Vagina (tissue), 2 donors: ENCODE measurements at places on chromosomes 4 and X. TPM values are rescaled to one million over a fixed set of nuclear protein-coding genes. Genes with fewer than 3 reads are reported as not detected.

The CT45A10 gene
- total RNA-seq = not detected

The TSC22D3 gene
- total RNA-seq = 780 TPM

The OTC gene
- total RNA-seq = 2.7 TPM

The NSUN7 gene
- total RNA-seq = 5.6 TPM

The FREM3 gene
- not detected for total RNA-seq

The PWWP3B gene
- total RNA-seq = 2.5 TPM

The NDP gene
- total RNA-seq = 3.7 TPM

The ZIC3 gene
- total RNA-seq = not detected

The ACSL1 gene
- 106 TPM for total RNA-seq

The PCYT1B gene
- total RNA-seq = not detected

The EXOC1L gene
- total RNA-seq = not detected

The CD99 gene
- 282 TPM for total RNA-seq

The ZAR1 gene
- total RNA-seq = 2.5 TPM

The IL13RA2 gene
- total RNA-seq = 0.74 TPM

The VSIG4 gene
- total RNA-seq = 57.0 TPM

The MAGEA12 gene
- total RNA-seq = not detected

The ANOS1 gene
- total RNA-seq = 3.2 TPM

The C4orf46 gene
- total RNA-seq = 5.9 TPM

The FRYL gene
- total RNA-seq = 51.8 TPM

The TTC29 gene
- total RNA-seq = not detected

The ARHGEF9 gene
- 10.3 TPM for total RNA-seq

The SAGE1 gene
- total RNA-seq = not detected

The SPP1 gene
- 11.8 TPM for total RNA-seq

The RASGEF1B gene
- 13.5 TPM for total RNA-seq

The RGN gene
- total RNA-seq = 4.7 TPM

The S100G gene
- total RNA-seq = not detected

The FHDC1 gene
- 6.4 TPM for total RNA-seq

The YY2 gene
- 0.98 TPM for total RNA-seq

The MAGEA10 gene
- total RNA-seq = not detected

The STK26 gene
- 18.9 TPM for total RNA-seq

The MID1 gene
- 16.2 TPM for total RNA-seq

The CXCL9 gene
- 0.74 TPM for total RNA-seq

The SMIM10L2A gene
- total RNA-seq = 1.5 TPM

The SLITRK4 gene
- 3.2 TPM for total RNA-seq

The ANKRD37 gene
- total RNA-seq = 56.7 TPM

The CMC4 gene
- 21.9 TPM for total RNA-seq

The SPIN2B gene
- total RNA-seq = 10.8 TPM

The FGA gene
- not detected for total RNA-seq
